T-helper 2 cell (primary cell): ENCODE measurements at places on chromosomes 3 and 15.

DNA sequence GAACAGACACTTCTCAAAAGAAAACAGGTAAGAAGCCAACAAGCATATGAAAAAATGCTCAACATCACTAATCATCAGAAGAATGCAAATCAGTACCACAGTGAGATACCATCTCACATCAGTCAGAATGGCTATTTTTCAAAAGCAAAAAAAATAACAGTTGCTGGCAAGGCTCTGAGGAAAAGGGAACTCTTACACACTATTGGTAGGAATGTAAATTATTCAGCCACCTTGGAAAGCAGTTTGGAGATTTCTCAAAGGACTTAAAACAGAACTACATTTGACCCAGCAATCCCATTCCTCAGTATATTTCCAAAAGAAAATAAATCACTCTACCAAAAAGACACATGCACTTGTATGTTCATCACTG lies 95.6 kb downstream of the APBA2 start:
- DNase-seq, result no peak

- no peak for DNase-seq
Observed at GRCh38 chr3:2839876-2840275, 270.3 kb downstream of the IL5RA start.

- DNase-seq, result no peak
Observed at GRCh38 chr3:31952205-31952604, 28.9 kb downstream of the OSBPL10 start.

DNA sequence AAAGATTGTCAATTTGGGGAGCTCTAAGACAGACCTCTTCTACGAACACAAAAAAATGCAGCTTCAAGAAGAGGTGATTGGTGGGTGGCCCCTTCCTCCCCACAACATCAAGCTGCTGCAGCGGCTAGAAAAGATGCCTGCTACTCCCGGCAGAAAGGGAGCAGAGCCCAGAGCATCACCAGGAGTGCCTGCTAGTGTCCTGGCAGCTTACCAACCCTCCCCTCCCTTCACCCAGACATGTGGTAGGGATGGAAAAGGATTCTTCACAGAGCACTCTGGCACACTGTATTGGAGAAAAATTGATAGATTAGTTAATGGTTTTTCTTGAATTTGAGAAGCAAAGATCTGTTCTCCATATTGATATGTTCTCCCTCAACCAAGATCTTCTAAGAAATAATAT lies 10.8 kb downstream of the IP6K1 start:
- DNase-seq, result no peak

DNA sequence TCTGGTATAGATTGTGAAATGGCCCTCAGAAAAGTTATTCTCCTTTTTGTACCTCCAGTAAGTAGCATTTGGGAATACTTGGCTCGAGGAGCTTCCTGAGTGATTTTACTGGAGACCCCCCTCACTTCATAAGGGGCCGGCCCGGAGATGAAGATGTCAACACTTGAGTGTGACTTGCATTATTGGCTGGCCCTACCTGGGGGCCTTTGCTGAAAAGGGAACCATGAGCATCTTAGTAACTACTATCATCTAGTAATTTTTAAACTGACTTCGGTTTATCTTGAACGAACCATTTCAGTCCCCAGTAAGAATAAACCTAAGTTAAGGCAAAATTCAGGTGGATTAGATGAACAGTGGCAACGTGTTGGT lies 1.3 kb downstream of the FAIM start:
- DNase-seq, result no peak
